ENCODE measurements at places on chromosomes 5 and 9.

GRCh38 chr5:177385720-177386119 lies 1.5 kb downstream of the SLC34A1 start:
- DNase-seq = no peak

DNA sequence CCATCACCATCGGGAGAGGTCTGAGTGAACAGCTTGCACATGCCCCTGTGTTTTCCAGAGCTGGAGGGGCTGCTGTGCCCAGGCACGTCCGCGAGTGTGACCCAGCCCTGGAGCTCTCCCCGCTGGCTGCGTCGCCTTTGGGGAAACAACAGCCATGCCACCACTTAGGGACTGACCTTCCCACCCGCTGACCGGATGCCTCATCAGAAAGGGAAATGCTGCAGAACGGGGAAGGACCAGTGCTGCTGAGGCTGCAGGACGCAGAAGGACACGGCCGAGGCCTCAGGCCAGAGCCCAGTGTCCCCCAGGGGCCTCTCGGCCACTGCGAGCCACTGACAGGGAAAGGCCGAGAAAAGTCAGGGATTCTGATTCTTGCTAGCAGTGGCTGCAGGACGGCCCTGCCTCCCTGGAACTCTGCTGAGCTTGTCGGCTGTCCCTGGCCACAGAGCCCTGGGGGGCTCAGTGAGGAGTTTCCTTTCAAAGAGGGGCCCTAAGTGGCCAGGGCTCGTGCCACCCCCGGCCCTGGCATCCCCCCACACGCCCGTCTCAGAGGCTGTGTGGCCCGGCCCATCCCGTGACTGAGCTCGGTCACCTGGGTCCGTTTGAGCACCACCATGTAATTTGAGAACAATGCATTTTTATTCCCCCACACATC lies 130.8 kb downstream of the ZNF354C start:
- no peak for DNase-seq

- peak; percentile 95 for DNase-seq
These were observed 175.1 kb upstream of the PITX1 start for GRCh38 chr5:135208903-135209721.

- peak; percentile 32 for DNase-seq
These were observed 51.2 kb downstream of the MAPKAP1 start for GRCh38 chr9:125655691-125656410.

DNA sequence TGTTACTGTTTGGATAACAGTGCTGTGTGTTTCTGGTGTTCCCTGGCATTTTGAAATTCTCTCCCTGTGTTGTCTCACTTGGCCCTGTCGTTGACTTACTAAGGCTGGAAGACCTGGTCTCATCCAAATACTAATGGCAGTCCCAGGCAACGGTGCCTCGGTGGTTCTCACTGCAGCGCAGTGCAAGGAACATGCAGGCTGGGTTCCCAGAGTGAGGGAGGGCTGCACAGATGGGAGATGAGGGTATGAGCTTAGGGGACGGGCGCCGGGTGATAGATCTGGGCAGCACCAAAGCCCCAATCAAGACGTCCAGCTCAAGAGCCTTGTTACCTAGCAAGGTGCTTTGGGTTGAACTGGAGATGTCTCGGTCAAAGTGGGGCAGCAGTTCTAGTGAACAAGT lies 11.0 kb downstream of the CCT5 start:
- no peak for DNase-seq

DNA sequence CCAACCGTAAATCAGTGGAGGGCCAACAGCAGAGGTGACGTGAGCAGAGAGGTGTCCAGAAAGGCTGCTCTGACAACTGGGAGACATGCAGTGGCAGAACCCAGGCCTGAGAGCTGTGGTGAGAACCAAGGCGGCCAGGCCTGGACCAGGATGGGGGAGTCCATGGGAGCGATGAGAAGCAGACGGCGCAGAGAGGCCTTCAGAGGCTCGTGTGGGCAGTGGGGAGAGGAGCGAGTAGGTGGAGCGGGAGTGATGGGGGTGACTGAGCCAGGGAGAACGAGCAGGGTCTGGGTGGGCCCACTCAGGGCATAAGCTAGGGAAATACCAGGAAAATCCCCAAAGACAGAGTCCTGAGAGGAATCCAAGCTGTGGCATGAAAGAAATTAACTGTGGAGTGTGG lies 7.9 kb upstream of the IL3 start:
- DNase-seq = no peak

DNA sequence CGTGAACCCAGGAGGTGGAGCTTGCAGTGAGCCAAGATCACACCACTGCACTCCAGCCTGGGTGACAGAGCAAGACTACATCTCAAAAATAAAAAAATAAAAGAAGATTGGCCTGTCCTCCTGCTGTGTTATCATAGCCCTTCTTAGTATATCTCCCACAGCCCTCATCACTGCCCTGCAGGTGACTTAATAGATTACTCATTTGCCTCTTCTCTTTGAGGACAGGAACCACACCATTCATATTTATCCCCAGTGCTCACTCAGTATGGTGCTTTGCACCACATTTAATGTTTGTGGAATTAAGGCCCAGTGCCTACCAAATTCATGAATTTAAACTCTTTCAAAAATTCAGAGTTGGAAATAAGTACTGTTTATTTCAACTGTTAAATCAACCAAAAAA lies 10.3 kb downstream of the IDNK start:
- DNase-seq = no peak

DNA sequence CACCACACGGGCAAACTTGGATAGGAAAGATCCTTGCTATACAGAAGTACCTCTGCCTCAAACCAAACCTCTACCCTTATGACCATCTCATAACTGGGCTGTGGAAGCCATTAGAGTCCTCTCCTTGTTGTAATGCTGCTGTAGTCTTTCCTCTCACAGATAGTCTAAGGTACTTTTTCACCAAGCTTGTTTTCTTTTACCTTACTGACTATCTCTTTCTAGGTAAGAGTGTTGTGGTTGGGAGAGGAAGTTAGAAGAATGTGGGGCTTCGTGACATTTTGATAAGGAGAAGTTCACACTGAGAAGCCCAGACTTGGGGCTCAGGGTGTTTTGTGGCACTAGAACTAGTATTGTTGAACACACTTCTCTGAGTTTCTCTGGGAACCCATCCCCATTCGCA lies 8.9 kb downstream of the CFAP95 start:
- no peak for DNase-seq

GRCh38 chr5:54175-54730 lies 37.7 kb upstream of the PLEKHG4B start:
- no peak for DNase-seq

DNA sequence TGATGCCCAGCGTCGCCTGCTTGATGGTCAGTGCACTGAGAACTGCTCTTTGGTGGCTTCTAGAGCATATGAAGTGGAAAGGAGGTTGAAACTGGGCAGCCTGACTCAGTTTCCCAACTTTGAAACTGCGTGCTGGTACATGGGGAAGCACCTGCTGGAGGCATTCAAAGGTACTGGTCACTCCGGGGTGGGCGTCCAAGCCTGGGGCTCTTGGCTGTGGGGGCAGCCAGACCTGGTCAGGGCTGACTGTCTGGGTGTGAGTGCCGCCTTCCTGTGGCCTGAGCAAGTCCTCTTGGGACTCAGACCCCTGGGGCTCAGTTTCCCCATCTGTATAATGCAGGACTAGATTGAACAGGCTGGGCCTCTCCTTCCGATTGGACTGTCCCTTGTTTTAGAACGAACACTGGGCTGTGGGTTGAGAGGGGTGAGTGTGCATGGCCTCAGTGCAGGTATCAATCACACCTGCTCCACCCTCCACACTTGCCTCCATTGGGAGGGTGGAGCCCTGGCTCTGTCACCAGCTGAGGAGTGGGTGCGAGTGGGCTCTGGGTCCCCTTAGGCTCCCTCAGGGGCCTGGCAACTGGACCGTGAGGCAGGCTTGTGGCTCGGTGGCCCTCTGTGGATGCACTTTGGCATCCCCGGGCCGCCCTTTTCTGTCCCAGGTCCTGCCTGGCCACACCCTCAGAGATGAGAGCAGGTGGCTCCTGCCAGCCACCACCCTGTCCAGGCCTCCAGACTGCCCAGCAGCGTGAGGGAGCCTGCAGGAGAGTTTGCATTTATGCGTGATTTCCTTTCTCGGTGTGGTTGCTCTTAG lies 80.2 kb downstream of the PHF2 start:
- DNase-seq = no peak

DNA sequence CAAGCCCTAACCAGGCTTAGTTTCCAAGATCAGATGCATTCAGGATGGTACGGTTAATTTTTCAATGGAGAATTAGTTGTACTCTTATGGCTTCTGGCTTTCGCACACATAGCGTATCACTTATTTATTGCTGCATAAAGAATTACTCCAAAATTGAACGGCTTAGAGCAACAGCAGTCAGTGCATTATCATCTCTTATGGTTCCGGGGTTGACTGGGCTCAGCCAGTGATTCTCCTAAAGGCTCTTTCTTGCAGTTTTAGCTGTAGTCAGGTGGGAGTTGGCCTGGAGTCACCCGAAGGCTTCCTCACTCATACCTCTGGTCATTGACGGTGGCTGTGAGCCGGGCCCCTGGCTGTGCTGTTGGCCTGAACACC lies 595 bp upstream of the GRHPR start:
- DNase-seq = no peak

GRCh38 chr5:58299256-58299655 lies 160.6 kb downstream of the PLK2 start:
- DNase-seq = no peak

GRCh38 chr5:121793791-121794190 lies 57.9 kb upstream of the FTMT start:
- no peak for DNase-seq

DNA sequence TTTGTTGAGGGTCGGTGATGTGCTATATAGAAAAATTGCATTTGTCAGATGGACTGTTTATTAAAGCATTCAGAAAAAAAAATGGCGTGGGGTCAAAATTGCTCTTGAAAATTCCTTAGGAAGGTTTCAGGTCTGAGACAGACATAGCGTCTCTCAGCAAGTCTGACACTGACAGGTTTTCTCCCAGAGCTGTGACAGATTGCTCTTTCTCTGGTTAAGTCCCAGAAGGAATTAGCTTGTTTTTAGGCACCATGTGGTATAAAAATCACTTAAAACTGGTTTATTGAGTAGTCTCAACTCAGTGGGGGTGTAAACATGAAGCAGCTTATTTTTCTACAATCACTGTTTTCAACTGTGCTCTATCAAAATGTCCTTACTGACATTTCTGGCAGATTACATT lies 1379.8 kb downstream of the MAT2B start:
- no peak for DNase-seq

GRCh38 chr9:9091387-9091786 lies 1291.8 kb upstream of the DMAC1 start:
- DNase-seq = no peak

GRCh38 chr5:74433896-74434829 lies 206.4 kb downstream of the ENC1 start:
- no peak for DNase-seq

GRCh38 chr5:75640395-75640794 lies 29.1 kb downstream of the ANKDD1B start:
- DNase-seq = peak; percentile 87

- peak; percentile 84 for DNase-seq
These were observed 600.1 kb upstream of the RGMB start for GRCh38 chr5:98173334-98173733.

DNA sequence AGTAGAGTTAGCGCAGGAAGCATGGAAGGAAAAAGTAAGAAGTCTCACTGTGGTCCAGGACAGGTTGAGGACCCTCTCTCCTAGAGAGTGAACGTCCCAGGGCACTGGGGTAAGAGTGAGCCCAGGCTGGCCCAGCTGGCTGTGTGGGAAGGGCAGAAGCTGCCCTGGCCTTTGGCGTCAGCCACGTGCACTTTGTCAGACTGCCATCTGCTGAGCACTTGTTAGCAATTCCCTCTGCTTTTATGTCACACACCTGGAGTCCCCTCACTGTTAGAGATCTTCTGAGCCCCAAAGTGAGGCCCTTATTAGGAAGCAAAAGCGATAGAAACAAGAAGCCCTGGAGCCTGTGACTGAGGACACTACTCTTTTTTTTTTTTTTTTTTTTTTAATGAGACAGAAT lies 79.1 kb downstream of the UGCG start:
- DNase-seq = no peak

GRCh38 chr5:27598576-27598975 lies 560.2 kb upstream of the CDH9 start:
- peak; percentile 80 for DNase-seq

- DNase-seq = no peak
These were observed 4.2 kb upstream of the CTNNAL1 start for GRCh38 chr9:109017493-109017892.

DNA sequence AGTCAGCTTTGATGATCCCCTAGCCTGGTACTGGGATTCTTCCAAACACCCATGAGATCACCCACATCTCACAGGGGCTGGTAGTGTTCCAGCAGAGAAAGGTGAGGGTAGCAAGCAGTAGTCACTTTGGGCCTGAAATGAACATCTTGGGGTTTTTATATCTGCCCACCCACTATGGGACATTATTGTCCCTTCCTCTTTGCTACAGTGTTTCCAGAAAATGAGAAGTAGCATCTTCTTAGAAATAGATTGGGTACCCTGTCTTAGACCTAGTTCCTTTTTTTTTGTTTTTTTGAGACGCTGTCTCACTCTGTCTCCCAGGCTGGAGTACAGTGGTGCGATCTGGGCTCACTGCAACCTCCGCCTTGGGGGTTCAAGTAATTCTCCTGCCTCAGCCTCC lies 249.2 kb upstream of the ANKRD55 start:
- no peak for DNase-seq

DNA sequence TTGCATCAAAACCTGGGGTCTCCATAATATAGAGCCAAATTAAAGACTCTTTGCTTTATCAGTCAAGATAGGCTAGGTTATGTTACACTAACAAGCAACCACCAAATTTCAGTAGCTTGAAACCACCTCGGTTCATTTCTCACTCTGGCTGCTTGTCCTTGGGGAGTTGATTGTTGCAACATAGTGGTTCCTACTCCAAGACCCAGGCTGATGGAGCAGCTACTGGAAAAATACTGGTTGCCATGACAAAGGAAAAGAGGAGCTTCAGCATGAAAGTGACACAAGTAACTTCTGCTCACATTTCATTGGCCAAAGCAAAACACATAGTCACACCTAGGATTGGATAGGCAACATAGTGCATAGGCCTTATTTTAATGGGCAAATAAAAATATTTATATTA lies 18.5 kb upstream of the RCL1 start:
- no peak for DNase-seq

GRCh38 chr9:121349009-121349408 lies 21.0 kb downstream of the STOM start:
- DNase-seq = no peak

DNA sequence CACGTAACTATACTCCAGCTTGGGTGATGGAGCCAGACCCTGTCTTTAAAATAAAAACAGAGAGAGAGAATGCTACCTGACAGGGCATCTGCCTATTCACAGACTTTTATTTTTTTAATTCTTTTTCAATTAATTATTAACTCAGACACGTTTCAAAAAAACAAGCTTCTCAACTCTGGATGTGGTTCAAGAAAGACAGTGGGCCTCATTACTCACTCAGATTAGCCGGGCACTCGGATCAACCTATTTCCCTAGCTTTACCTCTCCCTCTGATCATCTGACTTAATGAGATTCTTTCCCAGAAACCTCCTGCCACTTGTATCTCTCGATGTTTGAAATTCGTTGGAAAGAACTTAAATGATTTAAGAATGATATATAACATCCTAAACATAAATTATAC lies 134.1 kb downstream of the TRPM6 start:
- DNase-seq = no peak

GRCh38 chr9:138053321-138053868 lies 175.8 kb downstream of the CACNA1B start:
- DNase-seq = no peak

DNA sequence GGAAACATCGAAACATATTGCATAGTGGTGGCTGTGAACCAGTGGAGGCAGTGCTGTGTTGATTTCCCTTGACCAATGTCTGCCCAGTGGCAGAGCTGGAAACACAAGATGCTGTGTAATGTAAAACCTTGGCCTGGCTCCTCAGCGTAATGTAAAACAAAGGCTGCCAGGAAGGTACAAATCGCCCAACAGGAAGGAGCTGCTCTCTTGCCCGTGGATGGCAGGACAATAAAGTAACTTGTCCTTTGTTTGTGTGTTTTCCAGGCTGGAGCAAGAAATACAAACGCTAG lies 143.4 kb downstream of the PALM2AKAP2 start:
- no peak for DNase-seq

All from NCI-H226 (cell line).